ENCODE measurements at places on chromosomes 4 and X. TPM values are rescaled to one million over a fixed set of nuclear protein-coding genes. Genes with fewer than 3 reads are reported as not detected.

The IDUA gene
- 61.1 TPM for total RNA-seq

The FAM53A gene
- total RNA-seq: 2.5 TPM

The AKAP14 gene
- 0.31 TPM for total RNA-seq

The ZFYVE28 gene
- total RNA-seq: 13.8 TPM

The PTTG2 gene
- 0.43 TPM for total RNA-seq

The HERC5 gene
- total RNA-seq: 11.2 TPM

The NAA11 gene
- not detected for total RNA-seq

The DGKK gene
- 0.09 TPM for total RNA-seq

The APOOL gene
- 6.8 TPM for total RNA-seq

The ZNF595 gene
- 16.3 TPM for total RNA-seq

The TLL1 gene
- total RNA-seq: 3.9 TPM

The CT45A10 gene
- not detected for total RNA-seq

The SRPK3 gene
- total RNA-seq: 0.20 TPM

The NLGN4X gene
- 2.6 TPM for total RNA-seq

The SH3TC1 gene
- 41.5 TPM for total RNA-seq

The PDLIM3 gene
- 15.9 TPM for total RNA-seq

The MAGEA3 gene
- not detected for total RNA-seq

The SCRG1 gene
- not detected for total RNA-seq

The NOA1 gene
- total RNA-seq: 21.2 TPM

The ADH1B gene
- total RNA-seq: 258 TPM

The ARHGAP36 gene
- not detected for total RNA-seq

The SPIN2B gene
- total RNA-seq: 4.0 TPM

The F8A2 gene
- total RNA-seq: not detected

The TMPRSS11D gene
- 1.0 TPM for total RNA-seq

The GPRASP2 gene
- 3.3 TPM for total RNA-seq

The SHROOM3 gene
- total RNA-seq: 133 TPM

The ZNF732 gene
- not detected for total RNA-seq

The BTK gene
- total RNA-seq: 34.7 TPM

The ENPP6 gene
- 0.30 TPM for total RNA-seq

The BEND2 gene
- total RNA-seq: not detected

The RAB40AL gene
- total RNA-seq: 1.4 TPM

The SH3RF1 gene
- 28.3 TPM for total RNA-seq

The MMRN1 gene
- 11.1 TPM for total RNA-seq

The SLC9B1 gene
- total RNA-seq: not detected

The HMGN5 gene
- 5.8 TPM for total RNA-seq

The SLC38A5 gene
- total RNA-seq: 32.4 TPM

The DMD gene
- total RNA-seq: 37.0 TPM

The NOX1 gene
- total RNA-seq: not detected

The GABRG1 gene
- total RNA-seq: not detected

The UCP1 gene
- total RNA-seq: not detected

The OTC gene
- total RNA-seq: 0.69 TPM

The FABP2 gene
- total RNA-seq: not detected

The ADH1A gene
- total RNA-seq: not detected

The SH3BP2 gene
- total RNA-seq: 59.1 TPM

The TCEAL6 gene
- not detected for total RNA-seq

The GATB gene
- 21.9 TPM for total RNA-seq

The MUC7 gene
- total RNA-seq: not detected

The GAB1 gene
- total RNA-seq: 47.1 TPM

The FGFR3 gene
- 24.5 TPM for total RNA-seq

The FGFBP1 gene
- 14.4 TPM for total RNA-seq
